ENCODE measurements at places on chromosomes 1 and 21.

GRCh38 chr1:154607106-154607608 lies 829 bp downstream of the ADAR start:
- DNase-seq: no peak

DNA sequence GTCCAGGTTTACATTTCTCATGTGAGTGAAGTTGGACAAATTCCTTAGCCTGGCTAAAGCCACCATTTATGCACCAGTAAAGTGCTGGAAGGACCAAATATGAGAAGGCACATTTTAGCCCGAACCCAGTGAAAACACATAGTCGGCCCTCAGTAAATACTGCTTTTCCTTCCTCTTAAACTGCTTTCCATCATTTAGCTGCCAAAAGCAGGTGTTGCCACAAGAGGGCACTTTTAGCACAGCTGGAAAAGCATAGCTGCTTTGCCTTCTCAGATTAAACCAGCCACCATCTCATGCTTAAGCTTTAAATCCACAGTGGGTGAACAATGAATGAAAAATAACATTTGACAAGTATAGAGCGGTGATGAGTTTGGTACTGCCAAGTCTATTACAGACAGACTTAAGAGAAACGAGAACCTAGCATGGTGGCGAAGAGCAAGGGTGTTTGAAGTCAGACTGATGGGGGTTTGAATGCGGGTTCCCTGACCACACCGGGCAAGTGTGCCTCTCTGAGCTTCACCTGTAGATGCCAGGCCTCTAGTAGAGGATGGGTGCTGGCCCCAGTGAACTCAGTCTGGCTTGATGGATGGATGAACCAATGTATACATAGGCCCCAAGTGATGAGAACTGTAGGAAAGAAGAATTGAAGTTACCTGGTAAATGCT lies 57.8 kb downstream of the SLC35D1 start:
- peak; percentile 65 for DNase-seq

DNA sequence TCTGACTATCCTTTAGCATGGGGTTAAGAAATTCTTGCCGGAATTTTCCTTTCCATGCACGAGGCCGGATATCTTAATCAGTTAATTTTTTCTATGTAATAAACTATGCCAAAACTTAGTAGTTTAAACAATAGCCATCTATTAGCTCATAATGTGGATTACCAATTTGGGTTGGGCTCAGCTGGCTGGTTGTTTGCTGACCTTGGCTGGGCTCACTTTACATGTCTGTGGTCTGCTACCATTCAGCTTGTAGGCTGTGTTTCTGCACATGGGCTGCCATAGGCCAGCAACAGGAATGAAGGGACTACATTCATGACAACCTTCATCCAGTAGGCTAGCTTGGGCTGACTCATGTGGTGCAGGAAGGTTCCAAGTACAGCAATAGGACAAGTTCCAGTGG lies 56.0 kb upstream of the NTPCR start:
- no peak for DNase-seq

DNA sequence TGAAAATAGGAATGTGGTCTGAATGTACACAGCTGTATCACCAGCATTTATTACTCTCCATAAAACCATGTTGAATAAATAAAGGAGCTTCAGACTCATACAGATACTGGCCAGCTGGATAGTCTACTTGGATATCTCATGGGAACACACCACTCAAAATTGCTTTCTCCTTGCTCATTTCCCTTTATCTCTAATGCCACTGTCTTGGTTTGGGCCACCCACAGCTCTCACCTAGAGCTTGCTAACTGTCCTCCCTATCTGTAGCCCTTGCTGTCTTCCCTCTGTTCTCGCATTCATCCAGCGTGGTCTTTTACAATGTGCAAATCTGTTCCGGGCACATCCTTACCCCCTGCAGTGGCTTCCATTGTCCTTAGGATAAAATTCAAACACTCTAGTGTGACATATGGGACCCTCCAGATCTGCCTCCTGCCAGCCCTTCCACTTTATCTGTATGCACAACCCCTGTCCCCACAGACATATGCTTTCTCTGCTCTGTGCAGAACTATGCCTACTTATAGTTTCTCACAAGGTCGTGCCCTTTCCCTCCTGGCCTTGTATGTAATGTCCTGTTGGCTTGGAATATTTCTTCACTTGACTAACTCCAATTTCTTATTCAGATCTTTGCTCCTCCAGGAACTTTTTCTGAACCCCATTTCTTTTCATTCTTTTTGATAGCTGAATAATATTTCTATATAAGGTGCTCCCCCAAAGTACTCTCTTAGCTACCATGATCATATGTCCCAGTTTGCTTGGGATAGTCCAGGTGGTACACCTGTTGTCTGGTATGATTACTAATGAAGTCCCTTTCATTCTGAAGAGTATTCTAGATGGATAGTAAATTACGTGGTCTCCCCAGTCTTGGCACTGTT lies 2.9 kb downstream of the FLVCR1 start:
- DNase-seq: no peak

GRCh38 chr21:27480841-27481261 lies 514.0 kb upstream of the ADAMTS5 start:
- no peak for DNase-seq

DNA sequence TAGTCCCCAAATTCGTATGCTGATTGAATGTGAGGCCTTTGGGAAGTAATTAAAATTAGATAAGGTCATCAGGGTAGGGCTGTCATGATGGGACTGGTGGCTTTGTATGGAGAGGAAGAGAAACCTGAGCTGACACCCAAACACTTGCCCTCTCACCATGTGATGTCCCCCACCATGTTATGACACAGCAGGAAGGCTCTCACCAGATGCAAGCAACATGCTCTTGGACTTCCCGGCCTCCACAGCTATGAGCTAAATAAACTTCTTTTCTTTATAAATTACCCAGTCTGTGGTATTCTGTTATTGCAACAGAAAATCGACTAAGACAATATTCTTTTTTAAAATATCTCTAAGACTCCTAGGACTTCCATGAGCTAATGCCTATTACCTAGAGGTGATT lies 43.6 kb upstream of the GUCA2B start:
- no peak for DNase-seq

- no peak for DNase-seq
Observed at GRCh38 chr1:155104605-155105534, 22.8 kb upstream of the EFNA1 start.
